Stimulated activated CD4-positive, alpha-beta T cell treated with anti-CD3 and anti-CD28 coated beads, Interleukin-15, amount 100 ng/mL, for 1 hour (primary cell): ENCODE measurements at places on chromosomes 13 and 19.

- DNase-seq, result no peak
Measured at GRCh38 chr13:99500839-99501183, 461 bp upstream of the TM9SF2 start.

- DNase-seq, result peak; percentile 4
Measured at GRCh38 chr19:10193790-10194499, 808 bp downstream of the DNMT1 start.

DNA sequence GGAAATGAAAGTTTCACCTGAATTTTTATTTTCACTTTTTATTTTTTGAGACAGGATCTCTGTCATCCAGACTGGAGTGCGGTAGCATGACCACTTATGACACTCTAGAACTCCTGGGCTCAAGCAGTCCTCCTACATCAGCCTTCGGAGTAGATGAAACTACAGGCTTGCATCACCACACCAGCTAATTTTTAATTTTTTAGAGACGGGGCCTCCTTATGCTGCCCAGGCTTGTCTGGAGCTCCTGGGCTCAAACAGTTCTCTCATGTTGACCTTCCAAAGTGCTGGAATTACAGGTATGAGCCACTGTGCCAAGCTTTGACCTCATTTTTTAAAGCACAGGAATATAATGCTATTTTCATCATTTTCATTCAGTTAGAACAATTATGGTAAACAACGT lies 297.0 kb upstream of the KLHL1 start:
- DNase-seq, result no peak

DNA sequence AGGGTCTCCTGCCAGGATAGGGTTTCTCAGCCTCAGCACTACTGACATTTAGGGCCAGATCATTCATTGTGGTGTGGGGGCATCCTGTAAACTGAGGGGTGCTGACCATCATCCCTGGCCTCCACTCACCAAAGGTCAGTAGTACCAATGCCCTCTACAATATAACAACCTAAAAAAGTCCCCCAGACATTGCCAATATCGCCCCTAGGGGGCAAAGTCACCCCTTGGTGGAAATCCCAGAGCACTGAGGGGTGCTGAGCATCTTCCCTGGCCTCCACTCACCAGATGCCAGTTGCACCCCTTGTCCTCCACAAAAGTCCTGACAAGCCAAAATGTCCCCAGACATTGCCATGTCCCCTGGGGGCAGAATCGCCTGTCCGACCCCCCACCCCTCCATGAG lies 21.6 kb downstream of the CPAMD8 start:
- no peak for DNase-seq

GRCh38 chr19:58439576-58440554 lies at the start of gene ZNF132:
Gene ZNF132, minus strand, starts transcription at chr19:58440153. Its CDS starts 332 bp downstream, at chr19:58439821.
- peak; percentile 86 for DNase-seq

- DNase-seq, result no peak
Measured at GRCh38 chr13:111549464-111549863, 229.0 kb downstream of the TEX29 start.

- no peak for DNase-seq
Measured at GRCh38 chr19:18097993-18098890, 664 bp downstream of the MAST3 start.

DNA sequence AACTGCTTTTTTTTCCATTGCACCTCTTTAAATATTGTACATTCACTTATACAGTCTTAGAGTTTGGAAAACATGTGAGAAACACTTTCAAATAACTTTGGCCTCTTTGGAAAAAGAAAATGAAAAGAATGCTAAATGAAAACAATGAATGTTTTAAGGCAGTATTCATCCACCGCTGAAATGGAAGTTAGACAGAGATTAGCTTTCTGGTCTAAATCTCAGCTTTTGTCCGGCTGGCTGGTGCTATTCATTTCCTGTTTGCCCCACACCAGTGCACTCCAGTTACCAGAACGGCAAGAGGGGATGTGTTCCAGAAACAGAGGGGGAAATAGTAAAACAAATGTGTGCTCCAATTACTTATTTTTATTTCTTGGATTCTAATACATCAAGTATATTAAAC lies 1201.3 kb downstream of the EFNB2 start:
- DNase-seq, result no peak

- no peak for DNase-seq
Measured at GRCh38 chr19:18782559-18783225, 8.4 kb downstream of the COMP start.
